Omental fat pad (tissue), 4 donors: ENCODE measurements at places on chromosomes 5 and 9. TPM values are rescaled to one million over a fixed set of nuclear protein-coding genes. Genes with fewer than 3 reads are reported as not detected.

- no peak for DNase-seq
Measured at GRCh38 chr9:79623799-79624721, 52.3 kb downstream of the TLE4 start.

- no peak for DNase-seq
Measured at GRCh38 chr9:75491533-75491932, 398.9 kb upstream of the PCSK5 start.

GRCh38 chr9:121748074-121748473 lies 96.6 kb downstream of the DAB2IP start:
- DNase-seq = no peak

DNA sequence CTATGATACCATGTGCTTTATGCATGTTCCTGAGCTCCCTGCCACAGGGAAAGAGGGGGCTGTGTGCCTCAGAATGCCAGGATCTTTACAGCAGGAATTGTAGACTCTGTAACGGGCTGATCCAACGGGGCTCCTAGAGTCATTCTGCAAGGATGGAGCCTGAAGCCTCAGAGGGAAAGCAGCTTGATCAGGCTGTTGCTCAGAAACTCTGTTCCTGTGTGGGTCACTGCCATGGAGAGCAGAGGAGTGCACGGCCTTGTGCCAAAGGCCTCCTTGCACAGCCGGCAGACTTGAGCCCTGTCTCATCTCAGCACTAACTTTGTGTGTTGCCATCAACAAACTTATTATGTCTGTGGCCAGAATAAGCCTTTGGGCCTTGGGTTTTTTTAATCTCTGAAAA lies 51.8 kb downstream of the AMBP start:
- no peak for DNase-seq

GRCh38 chr5:134177369-134178095 lies 782 bp upstream of the SKP1 start:
- peak; percentile 35 for DNase-seq

SLC25A48 gene
- 0.32 TPM for total RNA-seq

PCDHGA12 gene
- total RNA-seq = 17.3 TPM

NELFB gene
- 37.8 TPM for total RNA-seq

SEC24A gene
- total RNA-seq = 33.4 TPM

SPATA31E1 gene
- total RNA-seq = not detected

KIAA0825 gene
- total RNA-seq = 4.2 TPM

MARCOL gene
- total RNA-seq = not detected

FCN2 gene
- 0.84 TPM for total RNA-seq
